Testis (tissue), 5 donors: ENCODE measurements at places on chromosomes 3 and 15.

GRCh38 chr3:24683633-24684384 is 189.2 kb upstream of the THRB start:
- no peak for DNase-seq

- no peak for DNase-seq
These were observed 387.9 kb downstream of the ZIC1 start for GRCh38 chr3:147797095-147797494.

DNA sequence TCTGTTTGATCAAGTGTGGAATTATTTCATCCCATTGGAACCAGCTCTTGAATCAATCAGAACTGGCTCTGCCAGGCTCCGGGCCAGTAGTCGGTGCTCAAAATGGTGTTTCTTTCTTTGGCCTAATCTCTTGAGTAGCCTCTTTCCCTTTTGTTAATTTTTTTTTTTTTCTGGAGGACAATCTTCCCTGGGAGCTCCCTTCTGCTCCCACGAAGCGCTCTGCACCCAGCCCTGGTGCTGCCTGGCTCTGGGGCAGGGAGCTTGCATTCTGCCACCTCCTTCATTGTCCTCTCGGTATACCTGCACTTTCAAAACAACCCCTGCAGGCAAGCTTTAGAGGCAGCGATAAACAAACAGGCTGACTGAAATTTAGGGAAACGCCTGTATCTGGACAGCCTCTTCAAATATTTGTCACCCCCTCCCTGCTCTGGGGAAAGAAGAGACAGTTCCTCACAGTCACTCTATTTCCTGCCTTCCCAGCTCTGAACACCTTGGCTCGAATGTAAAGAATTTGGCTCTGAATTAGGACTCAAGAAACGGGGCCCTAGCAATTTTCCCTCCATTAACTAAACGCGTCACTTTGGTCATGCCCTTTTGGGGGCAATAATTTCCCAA is 1.1 kb upstream of the THSD4 start:
- no peak for DNase-seq

GRCh38 chr15:50189633-50190032 is 7.6 kb downstream of the SLC27A2 start:
- DNase-seq: no peak

GRCh38 chr15:75051191-75051608 is 27.8 kb downstream of the PPCDC start:
- DNase-seq: no peak

- no peak for DNase-seq
These were observed 88.2 kb downstream of the IGSF11 start for GRCh38 chr3:118946449-118946848.
